ENCODE measurements at places on chromosomes 16 and 17.

- no peak for DNase-seq
These were observed 16.4 kb upstream of the MARCHF10 start for GRCh38 chr17:62824290-62825131.

GRCh38 chr17:44105941-44106340, 17.5 kb downstream of the HDAC5 start:
- DNase-seq: no peak

GRCh38 chr17:77474292-77474988, 333.7 kb downstream of the SEC14L1 start:
- no peak for DNase-seq

GRCh38 chr17:66604376-66604775, 230.5 kb upstream of the CACNG5 start:
- DNase-seq: no peak

- DNase-seq: no peak
These were observed 5.7 kb upstream of the CEP131 start for GRCh38 chr17:81228420-81228819.

- DNase-seq: no peak
These were observed 4.8 kb downstream of the CD2BP2 start for GRCh38 chr16:30350134-30350871.

DNA sequence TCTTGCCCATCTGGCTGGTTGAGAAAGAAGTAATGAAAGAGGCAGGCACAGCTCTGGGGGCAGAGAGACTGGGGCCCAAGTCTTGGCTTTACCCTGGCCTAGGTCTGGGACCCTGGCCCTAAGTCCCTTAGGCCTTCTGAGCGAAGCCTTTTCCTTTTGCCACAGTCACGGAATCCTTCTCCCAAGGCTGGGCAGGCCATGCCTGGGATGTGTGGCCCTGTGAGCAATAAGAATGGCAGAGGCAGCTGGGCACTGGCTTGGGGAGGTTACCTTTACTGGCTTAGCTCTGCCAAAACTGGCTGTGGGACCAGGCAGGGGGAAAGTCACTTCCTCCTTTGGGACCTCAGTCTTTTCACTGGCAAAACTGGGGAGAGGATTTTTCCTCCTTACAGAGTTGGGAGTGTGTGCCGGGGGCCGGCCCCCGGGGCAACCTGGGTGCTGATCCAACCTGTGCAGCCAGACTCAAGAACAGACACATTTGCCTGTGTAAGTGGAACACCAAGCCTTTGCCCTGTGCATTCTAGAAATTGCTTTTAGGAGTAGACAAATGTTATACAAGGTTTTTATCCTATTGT, 12.9 kb downstream of the FOXF1 start:
- DNase-seq: no peak

DNA sequence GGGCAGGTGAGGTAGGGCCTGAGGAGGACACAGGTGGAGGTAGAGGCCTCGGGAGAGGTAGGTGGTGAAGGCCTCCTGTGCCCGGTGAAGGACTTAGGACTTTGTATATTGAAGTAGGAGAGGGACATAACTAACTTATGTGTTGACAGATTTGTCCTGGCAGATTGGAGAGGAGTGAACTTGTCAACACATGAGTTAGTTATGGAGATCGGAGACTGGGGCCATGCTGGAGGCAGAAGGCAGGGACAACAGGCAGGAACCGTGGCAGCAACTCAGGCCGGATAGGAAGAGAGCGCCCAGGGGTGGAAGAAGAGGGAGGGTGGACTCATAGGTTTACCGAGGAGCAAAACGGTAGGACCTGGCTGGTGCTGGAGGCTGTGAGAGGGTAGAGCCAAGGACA, 18.4 kb downstream of the GLP2R start:
- no peak for DNase-seq

GRCh38 chr16:90077757-90078578, 837 bp upstream of the PRDM7 start:
- DNase-seq: peak; percentile 33

DNA sequence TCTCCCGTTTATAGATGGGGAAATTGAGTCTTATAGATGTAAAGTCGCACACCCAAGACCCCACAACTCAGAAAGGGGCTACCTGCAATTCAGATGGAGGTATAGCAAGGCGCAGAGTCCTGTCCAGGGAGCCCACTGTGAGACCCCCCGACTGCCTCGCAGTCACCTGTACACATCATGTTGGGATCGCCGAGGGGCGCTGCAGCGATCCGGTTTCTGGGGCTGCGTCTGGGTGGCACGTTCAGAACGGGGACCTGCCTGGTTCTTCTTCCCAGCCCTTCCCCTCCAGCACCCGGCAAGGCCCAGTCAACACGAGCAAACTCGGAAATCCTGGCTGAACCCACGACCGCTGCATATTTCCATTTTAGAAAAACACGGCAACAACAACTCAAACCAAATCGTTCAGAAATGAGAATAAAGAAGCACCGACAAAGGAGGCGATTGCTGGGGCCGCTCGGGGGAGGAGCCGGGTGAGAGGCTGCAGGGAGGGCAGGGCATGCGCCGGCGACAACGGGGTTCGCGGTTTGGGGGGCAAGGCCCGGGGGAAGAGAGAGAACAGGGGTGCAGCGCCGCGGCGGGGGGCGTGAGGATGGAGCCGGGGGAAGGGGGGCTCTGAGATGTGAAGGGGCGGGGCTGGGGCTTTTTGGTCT, 643 bp downstream of the HSDL1 start:
- DNase-seq: peak; percentile 14

- no peak for DNase-seq
These were observed 23.2 kb upstream of the TEKT3 start for GRCh38 chr17:15364615-15365014.

GRCh38 chr17:8300627-8301242, 5.5 kb upstream of the SLC25A35 start:
- DNase-seq: peak; percentile 68

DNA sequence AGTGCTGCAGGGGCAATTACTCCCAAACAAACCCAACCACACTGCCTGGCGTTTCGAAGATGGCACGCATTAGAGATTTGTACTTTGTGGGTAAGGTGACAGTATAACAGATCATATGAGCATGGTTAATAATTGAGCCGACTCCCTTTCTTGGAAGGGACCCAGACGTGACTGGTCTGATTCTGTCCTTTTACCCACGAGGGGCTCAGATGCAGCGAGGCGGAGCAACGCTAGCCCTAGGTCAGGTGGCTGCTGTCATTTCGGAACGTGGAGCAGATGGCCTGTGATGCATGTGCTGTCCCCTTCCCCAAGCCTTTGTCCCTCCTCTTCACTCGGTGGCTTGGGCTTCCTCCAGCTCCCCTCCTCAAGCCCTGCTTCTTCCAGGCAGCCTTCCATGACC, 84.2 kb downstream of the SNX29 start:
- no peak for DNase-seq

DNA sequence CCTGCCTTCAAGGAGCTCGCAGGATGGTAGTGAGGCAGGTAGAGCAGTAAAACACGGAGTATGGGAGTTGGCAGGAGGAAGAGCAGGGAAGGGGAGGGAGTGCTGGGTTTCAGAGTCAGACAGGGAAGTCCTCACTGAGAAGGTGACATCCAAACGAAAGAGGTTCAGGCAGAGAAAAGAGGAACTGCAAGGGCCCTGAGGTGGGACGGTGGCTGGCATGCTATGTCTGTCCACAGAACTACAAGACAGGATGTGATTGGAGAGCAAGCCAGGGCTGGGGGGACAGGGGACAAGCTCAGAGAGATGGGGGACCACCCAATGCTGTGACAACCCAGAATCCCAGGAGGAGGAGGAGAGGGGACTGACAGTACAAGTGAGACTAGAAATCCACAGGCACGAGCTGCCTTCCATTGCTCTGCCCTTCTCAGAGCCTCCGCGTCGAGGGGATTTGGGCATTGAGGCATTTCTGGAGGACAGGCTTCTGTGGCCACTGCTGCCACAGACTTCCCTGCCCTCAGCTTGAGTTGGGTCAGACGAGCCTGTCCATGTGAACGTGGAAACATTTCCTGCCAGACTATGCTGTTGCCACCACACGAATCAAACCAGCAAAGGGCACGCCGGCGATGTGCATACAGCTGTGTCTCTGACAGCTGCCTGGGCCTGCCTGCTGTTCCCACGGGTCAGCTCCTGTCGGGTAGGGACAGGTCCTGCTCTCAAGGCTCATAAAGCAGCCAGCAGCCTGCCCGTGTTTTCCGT, 100.1 kb downstream of the RAB11FIP4 start:
- no peak for DNase-seq

GRCh38 chr17:29138184-29138955, 41.8 kb downstream of the MYO18A start:
- no peak for DNase-seq

DNA sequence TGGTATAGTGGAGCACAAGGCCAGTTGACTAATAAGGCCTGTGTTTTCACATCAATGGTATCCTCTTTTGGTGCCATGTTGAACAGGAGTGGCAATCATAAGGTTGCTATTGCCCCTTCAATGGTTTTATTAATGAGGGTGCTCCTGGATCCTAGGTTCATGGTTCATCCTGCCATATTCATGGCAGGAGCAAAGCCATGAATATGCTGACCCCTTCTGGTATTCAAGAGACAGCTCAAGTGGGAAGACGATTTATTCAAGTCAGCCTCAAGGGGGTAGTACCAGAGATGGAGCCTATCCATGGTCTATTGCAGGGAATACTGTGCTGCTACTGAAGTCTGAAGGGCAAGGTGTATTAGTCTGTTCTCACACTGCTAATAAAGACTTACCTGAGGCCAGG, 2.6 kb downstream of the ABCA9 start:
- no peak for DNase-seq

- DNase-seq: no peak
These were observed 4.2 kb downstream of the DPH1 start for GRCh38 chr17:2034157-2034556.

DNA sequence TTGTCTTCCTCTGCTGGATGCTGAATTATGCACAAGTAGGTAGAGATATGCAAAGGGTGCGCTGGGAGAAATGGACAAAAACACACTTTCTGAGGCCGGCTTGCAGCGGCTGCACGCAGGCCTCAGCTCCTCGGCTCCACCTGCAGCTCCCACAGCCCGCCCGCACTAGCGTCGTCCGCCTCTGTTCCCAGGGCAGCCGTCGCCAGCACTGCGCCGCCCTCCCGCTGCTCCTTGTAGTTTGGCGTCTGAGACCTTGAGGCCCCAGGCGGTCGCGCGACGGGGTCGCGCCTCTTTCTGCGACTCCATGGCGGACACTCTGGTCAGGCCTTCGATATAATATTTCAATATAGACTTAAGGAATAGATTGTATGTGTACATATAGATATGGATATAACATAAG, 24.8 kb downstream of the SLFN12 start:
- no peak for DNase-seq

DNA sequence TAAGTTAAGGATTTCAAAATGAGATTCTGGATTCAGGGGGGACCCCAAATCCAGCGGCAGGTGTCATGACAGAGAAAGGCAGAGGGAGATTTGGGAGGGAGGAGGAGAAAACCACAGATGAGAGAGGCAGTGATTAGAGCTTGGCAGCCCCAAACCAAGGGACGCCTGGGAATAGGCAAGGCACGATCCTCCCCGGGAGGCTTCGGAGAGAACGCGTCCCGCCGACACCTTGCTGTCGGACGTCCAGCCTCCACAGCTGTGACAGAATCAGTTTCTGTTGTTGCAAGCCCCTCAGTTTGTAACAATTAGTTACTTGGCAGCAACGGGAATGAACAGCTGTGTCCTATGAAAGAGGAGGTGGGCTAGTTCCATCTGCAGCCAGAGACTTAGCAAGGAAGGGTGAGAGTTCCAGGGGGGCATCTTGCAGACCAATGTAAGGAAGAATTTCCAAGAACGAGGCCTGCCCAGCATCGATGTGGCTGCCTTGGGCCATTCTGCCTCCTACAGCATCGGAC, 110.7 kb upstream of the SDK2 start:
- no peak for DNase-seq

GRCh38 chr16:57732037-57732436, 3.5 kb upstream of the KATNB1 start:
- DNase-seq: no peak

DNA sequence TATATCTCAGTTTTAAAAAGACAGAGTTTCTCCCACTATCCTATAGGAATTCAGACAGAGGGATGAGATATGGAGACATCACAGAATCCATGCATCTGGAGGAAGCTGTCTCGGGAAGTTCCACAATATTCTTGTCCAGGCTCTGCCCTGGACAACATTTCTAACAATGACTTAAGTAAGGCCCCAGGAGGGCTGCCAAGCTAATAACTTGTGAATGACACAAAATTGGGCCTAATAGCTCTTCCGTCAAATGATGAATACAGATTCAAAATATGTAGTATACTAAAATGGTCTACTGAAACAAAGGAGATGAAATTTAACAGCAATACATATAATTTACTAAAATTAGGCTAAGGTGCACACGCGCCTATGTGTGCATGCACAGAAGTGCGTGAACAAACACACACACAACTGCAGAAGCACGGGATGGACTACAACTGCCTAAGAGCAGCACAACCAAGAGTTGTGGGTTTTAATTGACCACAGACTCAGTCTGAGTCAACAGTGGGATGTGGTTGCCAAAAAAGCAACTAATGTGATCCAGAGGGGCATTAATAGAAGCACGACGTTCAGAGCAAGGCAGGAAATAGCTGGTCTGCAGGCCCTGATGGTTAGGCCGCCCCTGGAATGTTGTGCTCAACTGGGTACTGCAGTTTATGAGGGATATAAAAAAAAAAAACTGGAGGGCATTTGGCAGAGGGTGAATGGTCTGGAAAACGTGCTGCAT, 26.3 kb upstream of the HS3ST2 start:
- DNase-seq: no peak

- no peak for DNase-seq
These were observed 2.7 kb downstream of the SULT1A1 start for GRCh38 chr16:28607116-28607623.

DNA sequence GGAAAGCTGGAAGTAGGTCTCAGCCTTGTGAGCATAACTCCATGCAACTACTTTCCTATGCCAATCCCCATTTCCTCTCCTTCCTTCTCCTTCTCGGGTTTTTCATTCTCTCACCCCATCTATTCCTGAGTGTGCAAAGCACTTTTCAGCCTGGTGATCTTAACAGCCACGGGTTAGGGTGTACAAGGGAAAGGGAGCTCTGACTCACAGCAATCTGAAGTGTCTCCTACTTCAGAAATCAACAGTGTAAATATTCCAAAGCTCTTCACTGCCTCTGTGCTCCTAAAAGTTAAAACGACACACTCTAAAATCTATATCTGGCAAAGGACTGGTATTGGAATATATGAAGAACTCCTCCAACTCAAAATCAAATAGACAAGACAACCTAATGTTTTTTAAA, 268.0 kb upstream of the IRX3 start:
- no peak for DNase-seq
